ENCODE measurements at places on chromosomes 3 and 15.

- no peak for DNase-seq
Measured at GRCh38 chr3:187954873-187955586, 198.9 kb upstream of the LPP start.

DNA sequence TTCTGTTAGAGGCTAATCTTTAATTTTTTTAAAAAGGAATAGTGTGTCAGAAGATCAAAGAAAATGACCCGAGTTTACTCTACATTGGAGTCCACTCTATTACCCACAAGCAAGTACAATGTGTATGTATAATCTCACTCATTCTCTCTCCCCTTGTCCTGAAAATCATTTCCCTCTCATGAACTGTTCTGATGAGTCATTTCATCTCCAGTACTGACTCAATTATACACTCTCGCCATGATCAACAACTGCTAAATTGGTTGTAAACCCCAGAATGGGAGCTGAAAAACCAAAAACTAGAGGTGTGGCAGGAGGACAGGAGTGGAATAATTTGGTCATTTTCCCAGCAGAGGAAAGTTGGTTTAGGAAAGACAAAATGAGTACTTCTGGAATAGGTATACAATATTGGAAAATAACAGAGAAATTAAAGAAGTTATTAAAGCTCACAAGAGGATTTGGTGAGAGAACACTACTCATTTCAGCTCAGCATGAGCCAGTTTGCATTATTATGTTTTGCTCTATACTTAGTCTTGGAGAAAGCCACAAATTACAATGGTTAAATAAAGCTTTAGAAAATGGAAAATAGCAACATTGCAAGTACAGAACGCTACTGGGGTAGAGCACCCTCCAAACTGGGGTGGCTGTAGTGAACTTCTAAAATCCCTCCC lies 144.3 kb upstream of the PFN2 start:
- no peak for DNase-seq

DNA sequence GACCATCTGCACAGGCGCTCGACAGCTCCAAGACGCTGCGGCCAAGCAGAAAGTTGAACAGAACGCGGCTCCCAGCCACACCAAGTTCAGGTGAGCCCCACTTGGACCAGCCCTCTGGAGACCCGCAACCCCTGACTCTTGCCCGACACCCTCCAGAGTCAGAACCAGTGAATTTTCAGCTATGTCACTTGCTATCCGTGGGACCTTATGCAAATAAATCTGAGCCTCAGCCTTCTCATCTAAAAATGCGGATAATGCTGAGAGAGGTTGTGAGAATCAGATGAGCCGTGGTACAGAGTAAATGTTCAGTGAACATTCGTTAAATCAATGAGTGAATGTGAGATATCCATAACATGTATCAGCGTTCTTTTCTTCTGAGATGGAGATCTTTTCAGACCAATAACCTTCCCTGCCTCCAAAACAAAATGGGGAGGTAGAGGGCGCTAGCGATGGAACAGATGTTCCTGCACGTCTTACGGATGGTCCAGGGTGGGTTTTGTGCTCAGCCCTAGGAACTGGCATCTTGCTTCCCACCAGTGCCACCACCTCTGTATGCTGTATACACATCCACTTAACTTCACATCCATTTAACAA lies 524 bp downstream of the MRPS11 start:
- DNase-seq, result peak; percentile 24

- DNase-seq, result no peak
Measured at GRCh38 chr3:170773682-170774425, 96.1 kb downstream of the RPL22L1 start.

GRCh38 chr3:148204131-148204530 lies 493.6 kb upstream of the AGTR1 start:
- DNase-seq, result no peak

DNA sequence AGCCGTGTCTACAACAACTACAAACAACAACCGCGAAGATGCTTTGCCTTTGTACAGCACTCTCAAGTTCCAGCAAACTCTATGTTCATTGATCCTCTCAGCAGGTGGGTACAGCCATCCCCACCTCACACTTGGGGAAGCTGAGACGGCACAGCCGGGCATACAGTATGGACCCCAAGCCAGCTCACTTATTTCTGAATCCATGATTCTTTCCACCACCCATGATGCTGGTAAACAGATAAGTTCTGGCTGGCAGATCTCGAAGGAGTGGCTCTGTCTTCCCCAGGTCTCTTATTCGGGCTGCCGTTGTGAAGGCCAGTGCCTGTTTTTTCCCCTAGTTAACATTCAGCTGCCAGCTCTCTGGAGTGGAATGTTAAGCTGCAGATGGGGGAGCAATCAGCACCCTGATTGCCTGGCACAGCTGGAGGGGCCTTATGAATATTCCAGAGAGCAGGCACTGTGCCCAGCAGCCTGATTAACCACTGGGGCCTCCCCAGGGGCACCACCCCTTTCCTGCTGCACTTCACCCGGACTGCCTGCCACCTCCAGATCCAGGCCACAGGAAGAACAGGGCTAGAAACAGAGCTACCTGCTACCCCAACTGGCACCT lies 73.2 kb downstream of the CORO2B start:
- DNase-seq, result no peak

DNA sequence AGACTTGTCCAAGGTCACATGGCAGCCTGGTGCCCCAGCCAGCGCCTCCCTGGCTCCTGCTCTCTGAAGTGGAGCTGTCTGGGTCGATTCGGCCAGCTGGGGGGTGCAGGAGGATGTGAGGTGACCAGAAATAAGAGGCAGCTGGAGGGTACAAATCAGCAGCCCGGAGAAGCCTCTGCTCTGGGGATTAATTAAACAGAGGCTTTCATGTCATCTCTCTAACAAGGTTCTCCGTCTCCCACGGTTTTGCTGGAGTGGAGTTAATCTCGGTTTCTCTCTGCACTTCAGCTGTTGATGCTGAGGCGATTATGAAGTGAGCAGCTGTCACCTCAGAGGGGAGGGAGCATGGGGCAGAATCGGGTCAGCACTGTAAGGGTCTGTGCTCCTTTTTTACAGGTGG lies 236.8 kb downstream of the TLE3 start:
- DNase-seq, result no peak

- no peak for DNase-seq
Measured at GRCh38 chr3:190432216-190432615, 17.5 kb downstream of the TMEM207 start.

- DNase-seq, result no peak
Measured at GRCh38 chr3:52558436-52558835, 22.0 kb downstream of the UQCC5 start.

DNA sequence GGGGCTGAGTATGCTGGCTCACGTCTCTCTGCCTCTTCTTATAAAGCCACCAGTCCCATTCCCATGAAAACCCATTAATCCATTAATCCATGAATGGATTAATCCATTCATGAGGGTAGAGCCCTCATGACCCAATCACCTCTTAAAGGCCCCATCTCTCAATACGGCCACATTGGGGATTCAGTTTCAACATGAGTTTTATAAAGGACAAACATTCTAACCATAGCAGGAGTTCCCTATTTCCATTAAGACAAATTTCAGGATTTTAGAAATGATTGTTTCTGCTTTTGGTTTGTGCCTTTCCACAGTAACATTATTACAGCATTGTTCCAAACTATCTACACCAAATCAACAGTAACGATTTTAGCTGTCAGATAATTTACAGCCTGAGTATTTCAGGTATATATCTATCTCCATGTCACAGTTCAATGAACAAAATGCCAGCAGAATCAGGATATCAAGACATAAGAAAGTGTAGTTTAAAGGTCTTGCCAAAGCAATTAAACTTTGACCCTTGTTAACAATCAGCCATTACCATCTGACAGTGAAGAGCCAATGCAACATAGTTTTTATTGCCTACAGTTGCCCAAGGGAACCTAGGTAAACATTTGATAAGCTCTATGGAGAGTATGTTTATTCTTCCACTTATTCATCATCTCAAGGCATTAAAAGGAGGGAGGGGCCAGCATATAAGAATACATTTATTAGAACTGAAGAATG lies 3.8 kb downstream of the TSPAN3 start:
- DNase-seq, result no peak
